Tibial nerve (tissue), 4 donors: ENCODE measurements at places on chromosomes 4 and X.
A peak's percentile ranks its signal among the peaks of the same experiment; 100 is the strongest.

- DNase-seq = no peak
These were observed 359.1 kb downstream of the DACH2 start for GRCh38 chrX:86507331-86507730.

DNA sequence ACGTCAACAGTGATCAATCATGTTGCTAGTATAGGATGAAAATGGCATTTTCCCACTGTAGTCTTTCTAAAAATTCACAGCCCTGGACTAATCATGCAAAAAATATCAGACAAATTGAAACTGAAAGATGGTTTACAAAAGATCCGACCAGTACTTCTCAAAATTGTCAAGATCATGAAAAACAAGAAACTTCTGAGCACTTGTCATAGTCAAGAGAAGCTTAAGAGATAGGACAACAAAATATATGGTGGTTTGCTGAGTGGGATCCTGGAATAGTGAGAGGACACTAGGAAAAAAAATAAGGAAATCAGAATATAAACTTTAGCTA lies 101.1 kb downstream of the NAA11 start:
- DNase-seq = no peak

DNA sequence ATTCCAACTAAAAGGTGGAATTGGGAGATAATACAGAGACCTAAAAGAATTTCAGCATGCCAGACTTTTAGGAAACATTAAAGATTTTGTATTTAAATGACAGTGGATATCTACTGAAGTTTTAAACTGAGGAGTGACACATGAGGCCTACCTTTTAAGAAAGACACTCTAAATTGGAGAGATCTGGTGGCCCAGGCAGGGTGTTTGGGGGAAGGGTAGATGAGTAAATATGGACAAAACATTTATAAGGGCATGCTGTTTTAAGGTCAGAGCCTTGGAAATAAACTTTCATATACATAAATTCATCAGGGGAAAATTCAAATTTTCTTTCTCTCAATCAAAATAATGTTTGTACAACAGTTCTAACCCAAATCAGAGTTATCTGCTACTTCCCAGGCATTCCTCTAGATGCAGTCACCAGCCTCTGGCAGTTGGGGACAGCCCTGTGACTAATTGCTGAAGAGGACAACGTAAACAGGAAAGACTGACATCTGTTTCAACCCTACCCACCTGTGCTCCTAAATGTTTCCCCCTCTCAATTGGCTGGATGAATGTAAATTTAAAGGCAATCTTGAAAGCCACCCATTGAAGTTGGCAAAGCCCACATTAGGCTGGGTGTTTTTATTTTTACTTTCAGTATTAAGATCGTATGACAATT lies 1646.9 kb upstream of the ADGRL3 start:
- DNase-seq = no peak

DNA sequence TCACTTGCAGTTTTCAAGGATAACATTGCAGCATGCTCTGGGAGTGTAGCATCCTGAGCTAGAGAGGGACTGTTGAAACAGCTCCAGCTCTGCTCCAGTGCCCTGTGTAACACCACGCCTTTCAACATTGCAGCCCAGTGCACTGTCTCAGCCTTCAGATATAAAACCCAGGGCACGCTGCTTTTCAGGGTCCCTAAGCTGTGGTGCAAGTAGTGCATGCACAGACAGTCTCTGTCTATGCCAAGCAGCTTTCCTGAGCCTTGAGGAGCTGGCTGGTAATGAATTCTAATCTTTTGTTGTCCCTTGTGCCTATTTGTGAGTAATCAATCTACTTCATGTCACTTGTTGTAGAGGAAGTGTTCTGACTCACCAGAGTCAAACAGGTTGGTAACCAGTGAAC lies 897.0 kb downstream of the ARAP2 start:
- DNase-seq = no peak

DNA sequence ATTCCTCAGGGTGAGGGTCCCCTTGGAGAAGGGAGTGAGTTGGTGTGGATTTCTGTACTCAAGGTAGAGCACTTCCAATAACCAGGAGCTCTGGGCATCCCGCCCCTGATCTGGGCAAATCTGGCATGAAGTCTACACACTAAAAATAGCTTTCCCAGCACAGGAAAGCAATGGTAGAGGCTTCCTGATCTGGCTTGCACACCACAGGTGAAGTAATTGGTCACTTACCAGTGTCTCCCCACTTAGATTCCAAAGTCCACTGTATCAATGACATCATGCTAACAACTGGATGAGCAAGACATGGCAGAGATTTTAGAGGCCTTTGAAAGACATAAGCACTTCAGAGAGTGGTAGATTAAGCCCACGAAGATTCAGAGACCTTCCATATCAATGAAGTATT lies 17.8 kb upstream of the IDS start:
- DNase-seq = no peak

DNA sequence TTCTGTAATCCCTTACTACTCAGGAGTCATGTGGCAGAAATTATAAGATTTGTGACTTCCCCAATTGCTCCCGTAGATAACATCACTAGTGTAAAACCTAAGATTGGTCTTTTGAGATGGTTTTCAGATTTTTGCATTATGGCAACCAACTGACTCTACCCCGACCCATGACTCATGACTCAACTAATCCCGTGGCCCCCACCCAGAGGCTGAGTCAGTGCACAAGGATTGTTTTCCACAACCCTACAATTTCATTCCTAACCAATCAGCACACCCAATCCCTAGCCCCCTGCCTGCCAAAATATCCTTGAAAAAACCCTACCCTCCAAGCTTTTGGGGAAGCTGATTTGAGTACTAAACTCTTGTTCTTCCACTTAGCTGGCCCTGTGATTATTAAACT lies 109.4 kb upstream of the FAM9C start:
- DNase-seq = no peak

DNA sequence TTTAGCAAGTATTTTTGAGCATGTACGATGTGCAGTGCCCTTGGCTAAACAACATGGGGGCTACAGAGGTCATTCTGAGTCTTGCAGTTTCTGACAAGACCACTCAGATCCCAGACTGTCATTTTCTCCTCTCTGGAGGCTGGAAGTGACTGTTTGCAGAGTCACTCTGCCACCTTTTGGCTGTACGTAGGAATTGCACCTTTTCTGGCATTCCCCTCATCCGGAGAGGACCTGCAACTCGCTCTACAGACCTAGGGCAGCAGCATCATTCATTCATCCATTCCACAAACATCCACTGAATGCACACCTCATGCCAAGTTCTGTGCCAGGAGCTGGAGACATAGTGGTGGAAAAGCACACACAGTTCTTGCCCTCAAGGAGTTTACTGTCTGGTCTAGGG lies 160.4 kb upstream of the GPR101 start:
- no peak for DNase-seq

DNA sequence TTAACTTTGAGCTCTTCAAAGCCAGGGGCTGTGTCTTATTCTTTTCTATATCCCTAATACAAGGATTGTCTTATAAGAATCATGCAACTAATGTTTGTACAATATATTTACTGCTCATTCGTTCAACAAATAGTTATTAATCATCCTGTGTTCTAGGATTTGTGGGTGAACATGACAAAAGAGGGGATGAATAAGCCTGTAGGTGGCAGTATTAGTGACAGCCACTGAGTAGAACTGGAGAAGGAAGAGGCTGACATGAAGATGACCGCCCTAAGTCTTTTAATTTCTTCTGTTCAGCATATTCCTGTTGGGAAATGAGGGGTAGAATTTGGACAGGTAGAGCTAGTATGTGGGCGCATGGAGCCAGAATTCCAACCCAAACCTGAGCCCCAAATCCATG lies 11.9 kb upstream of the LINC00632 start:
- DNase-seq = no peak

DNA sequence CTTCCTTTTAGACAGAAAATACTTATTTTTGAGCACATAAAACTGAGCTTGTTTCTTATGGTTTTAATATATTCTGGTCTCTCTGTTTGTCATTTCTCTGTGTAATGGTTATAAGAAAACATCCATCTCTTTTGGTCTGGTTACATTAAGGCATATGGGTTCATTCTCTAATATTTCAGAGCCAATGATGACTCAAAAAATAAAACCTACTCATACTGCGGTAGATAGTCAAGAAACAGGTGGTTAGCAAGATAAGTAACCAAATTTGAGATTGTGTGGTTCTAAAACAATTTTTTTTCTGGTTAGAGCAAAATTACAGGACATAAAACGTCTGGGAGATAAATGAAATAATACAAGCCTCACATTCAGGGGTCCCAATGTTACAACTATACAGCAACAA lies 654.5 kb downstream of the STIM2 start:
- DNase-seq = no peak

- no peak for DNase-seq
These were observed 33.1 kb downstream of the SLC7A11 start for GRCh38 chr4:138209094-138209493.

GRCh38 chr4:25098964-25099891 lies 61.0 kb downstream of the SEPSECS start:
- peak; percentile 28 for DNase-seq

GRCh38 chr4:175422331-175422730 lies 389.7 kb downstream of the GPM6A start:
- no peak for DNase-seq

GRCh38 chr4:86916392-86916791 lies 18.4 kb upstream of the AFF1 start:
- DNase-seq = no peak

DNA sequence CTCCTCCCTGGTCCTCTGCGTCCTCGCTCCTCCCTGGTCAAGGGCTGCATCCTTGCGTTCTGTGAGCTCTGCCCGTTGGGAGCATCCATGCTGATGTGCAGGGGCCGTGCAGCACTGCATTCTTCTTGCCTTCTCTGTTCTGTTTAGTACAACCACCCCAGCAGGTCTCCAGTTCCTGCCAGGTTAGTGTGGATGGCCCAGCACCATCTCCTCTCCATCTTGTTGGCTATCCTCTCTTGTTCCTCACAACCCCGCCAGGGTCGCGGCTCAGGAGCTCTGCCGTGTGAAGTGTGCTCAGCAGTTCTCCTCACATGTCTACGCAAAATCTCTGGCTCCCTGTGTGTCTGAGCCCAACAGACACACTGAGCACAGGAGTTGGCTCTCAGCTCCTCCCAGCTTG lies 10.4 kb upstream of the MAEA start:
- no peak for DNase-seq

- no peak for DNase-seq
These were observed 120.3 kb downstream of the RASL11B start for GRCh38 chr4:52982255-52982945.
